ENCODE measurements at places on chromosomes 5 and 9.

- DNase-seq: no peak
Measured at GRCh38 chr5:1130218-1130946, 18.5 kb upstream of the SLC12A7 start.

DNA sequence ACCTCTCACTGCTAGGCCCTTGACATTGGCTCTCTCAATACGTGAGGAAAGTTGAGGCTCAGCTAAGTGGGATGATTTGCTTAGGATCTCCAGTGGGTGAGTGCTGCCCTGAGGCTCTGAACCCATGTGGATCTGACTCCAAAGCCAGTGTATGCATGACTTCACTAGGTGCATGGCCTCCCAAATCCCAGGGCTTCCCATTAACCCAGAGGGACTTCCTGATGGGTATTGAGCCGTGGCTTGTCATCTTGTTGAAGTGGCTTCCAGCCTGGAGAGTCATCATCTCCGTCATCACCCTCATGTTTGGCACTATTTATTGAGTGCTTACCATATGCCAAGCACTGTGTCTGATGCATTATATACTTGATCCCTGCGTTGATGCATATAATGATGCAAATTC is 37.3 kb upstream of the TEX48 start:
- no peak for DNase-seq

GRCh38 chr9:80518441-80518840 is 946.7 kb downstream of the TLE4 start:
- DNase-seq: no peak

DNA sequence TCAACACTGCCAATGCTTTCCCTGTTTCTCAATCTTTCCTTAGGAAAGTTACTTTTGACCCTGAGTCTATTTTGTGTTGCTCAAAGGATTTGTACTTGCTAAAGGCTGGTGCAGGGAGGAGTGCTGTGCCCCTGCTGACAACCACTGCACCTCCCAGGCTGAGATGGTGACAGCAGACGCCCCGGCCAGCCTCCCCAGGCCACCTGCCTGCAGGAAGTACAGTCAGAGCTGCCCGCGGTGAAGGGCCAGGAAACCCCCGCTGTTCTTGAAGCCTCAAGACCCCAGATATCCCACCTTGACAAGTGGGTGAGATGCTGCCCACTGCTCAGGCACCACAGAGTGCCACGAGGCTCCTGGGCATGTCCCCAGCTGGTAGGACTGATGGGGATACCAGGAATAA is 44.2 kb upstream of the CKMT2 start:
- DNase-seq: no peak

DNA sequence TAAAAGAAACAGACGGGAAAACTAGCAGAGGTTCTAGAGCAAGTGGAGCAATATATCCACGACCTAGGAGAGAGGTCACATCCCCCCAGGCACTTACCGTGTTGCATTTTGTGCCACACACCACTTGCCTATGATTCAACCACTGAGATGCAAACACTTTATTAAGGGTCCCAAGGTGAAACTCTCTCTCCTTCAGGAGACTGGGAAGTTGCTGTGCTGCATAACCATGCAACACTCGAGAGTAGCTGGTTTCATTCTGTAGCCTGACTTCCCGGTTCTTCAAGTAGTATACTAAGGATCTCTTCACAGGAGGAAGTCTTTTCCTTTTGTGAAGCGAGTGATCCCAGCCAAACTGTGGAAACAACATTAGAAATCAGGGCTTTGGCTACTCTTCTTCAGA is 1.6 kb downstream of the DCAF12 start:
- no peak for DNase-seq

- no peak for DNase-seq
Measured at GRCh38 chr5:40603378-40603777, 76.3 kb upstream of the PTGER4 start.

GRCh38 chr5:155222393-155222792 is 208.8 kb downstream of the KIF4B start:
- no peak for DNase-seq

DNA sequence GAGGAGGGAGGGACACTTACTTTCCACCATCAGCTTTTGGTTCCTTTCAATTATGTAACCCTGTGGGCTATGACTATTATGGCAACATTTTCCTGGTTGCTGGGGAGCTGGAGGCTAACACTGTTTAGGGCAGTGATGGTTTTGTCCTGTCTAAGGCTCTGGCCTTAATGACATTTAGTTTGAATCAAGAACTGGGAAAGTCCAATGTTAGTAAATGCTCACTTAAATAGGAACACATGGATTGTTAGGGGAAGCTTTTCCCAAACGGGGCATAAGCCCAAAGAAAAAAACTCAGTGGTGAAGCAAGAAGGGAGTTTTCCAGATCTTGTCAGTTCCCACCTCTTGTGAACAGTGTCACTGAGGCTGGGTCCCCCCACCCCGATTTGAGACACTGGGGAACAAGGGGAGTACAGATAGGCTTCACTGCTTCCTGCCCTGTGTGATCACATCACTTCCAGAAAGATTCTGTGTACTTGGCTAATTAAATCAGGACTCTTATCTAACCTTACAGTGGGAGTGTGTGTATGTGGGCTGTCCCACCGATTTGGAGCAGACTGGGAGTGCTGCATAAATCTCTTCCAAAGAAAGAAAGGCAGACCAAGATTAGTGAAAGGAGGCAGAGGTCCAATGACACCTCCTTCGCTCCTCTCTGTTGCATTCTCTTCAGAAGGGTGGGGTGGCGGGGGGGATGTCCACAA is 206.4 kb downstream of the PTTG1 start:
- DNase-seq: no peak

- no peak for DNase-seq
Measured at GRCh38 chr5:111836426-111836825, 79.4 kb upstream of the NREP start.

DNA sequence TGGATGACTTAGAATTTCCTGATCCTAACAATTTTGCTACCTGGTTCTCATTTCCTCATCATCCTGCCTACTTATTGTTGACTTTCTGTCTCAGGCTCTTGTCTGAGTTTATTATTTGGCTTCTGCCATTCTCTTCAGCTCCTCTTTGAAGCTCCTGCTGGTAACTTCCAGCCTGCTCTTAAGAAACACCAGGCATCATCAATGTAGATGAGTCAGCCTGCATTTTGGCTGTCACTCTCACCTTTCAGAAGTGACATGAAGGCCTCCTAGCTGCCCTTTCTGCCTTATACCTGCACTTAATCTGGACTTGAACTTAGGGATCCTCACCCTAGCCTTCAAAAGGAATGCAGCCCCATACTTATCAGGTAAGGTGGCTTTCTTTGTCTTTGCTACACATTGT is 551.8 kb upstream of the ZNF608 start:
- DNase-seq: no peak

DNA sequence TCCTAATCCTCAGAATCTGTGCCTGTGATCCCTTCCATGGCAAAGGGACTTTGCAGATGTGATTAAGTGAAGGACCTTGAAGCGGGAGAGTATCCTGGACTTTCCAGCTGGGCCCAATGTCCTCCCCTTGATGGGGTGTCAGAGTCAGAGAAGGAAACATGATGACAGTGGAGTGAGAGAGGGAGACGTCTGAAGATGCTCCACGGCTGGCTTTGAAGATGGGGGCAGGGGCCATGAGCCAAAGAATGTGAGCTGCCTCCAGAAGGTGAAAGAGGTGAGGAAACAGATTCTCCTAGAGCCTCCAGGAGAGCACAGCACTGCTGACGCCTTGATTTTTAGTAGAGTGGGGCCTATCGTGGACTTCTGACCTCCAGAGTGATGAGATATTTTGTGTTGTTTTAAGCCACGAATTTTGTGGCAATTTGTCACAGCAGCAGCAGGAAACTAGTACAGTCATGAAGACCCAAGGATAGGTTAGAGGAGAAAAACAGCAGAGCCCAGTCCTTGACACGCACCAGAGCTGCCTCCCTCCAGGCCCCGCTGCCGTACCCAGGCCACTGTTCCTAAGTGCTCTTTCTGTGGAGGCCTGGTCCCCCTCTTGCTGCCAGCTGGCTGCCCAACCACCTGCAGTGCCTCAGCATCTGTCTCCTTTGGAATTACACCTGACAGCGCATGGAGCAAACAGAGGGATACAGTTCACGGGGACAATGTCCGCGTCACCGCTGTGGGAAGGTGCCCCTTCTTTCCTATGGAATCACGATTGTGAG is 78.1 kb downstream of the MACROH2A1 start:
- DNase-seq: no peak

- no peak for DNase-seq
Measured at GRCh38 chr5:138972230-138972629, 97.1 kb upstream of the LRRTM2 start.

DNA sequence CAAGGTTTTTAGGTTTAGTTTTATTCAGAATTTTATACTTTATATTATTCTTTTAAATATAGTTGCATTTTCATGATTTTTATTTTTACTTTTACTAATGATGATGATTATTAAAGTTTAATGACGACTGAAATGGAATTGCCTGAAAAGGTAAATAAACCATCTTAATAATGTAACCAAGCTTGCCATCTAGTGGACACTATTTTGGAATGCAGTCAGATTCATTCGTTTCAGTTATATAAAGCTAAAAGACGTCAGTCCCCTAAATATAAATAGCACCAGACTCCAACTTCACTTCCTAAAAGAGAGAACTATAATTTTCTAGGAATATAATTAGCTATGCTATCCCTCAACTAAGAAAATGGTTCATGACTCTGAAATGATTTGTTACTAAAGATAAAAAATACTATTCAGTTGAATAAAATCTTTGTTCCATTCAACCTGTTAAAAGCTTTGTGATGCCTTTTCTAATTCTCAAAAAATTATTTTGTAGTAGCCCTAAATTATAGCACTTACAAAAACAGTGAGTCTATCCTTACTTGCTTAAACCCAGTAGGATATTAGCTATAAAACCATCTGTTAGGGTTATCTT is 19.9 kb downstream of the ABITRAM start:
- DNase-seq: no peak

DNA sequence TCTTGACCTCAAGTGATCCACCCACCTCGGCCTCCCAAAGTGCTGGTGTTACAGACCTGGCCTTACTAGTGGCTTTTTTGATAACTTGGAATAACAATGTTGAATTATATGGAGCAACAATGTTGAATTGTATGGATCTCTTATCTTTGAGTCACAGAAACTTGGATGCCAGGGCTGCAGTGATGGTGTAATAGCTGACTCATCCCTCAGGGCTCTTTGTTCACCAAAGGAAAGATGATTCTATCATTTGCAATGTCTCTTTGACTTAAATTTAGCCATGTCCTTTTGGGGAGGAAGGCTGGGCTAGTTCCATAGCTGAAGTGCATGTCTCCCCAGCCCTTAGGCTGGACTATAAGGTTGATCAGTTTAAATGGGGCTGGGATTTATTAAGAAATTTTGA is 172.3 kb downstream of the PDZD2 start:
- no peak for DNase-seq

DNA sequence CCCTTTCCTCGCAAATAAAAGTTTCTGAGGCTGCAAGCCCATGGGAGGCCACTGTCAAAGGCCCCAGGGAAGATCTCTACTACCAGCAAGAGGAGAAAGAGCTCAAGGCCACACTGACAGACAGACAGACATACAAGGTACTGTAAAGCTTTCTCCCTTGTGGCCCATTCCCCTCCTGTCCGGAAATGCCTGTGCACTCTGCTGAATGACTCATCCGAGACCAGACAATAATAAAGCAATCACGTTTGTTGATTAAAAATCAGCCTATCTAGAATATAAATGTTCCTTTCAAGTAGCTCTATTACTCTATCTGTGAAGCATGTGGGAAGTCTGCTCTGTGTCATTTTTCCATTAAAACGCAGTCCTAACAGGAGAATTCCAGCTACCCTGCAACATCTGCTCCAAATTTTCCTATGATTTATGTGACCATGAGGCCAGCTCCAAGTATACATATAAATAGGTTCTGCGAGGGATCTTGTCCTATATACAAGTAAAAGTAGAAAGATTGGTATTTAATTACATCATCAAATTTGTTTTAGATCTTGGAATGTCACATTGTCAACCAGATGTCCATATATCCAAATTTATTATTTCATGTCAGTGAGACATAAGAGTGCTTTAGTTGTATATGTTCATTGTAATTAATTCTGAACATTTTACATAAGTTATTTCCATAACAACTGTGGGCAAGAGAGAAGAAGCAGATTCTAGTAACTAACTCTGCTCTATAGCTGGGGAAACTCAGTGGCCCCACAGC is 34.7 kb upstream of the TGFBI start:
- DNase-seq: no peak

DNA sequence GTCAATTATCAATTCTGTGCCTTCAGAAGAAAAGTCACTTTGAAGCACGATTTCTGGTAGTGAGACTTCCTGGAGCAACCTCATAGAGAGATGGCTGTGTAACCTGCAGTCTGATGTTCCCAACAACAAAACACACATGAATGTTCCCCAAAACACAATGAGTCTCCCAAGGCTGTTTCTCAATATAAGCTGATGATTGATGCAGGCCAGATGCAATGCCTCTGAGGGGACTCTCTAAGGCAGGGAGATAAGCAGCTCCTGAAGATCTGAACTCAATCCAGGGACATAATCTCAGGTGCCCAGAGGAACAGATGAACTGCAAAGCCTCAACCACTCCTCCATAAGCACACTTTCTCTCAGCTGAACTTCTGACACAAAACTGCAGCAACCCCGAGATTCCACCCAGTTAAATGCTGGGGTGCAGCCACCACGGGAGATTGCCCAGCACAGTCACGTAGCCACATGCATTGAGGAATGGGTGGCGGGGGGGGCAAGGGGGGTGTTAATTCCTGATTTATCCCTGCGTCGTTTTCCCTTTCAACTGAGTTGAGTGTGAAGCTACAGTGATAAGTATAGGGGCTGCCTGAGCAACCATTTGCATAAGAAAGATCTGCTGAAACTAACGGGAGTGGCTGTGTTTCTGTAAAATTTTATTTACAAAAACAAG is 122.7 kb upstream of the RASEF start:
- DNase-seq: no peak

DNA sequence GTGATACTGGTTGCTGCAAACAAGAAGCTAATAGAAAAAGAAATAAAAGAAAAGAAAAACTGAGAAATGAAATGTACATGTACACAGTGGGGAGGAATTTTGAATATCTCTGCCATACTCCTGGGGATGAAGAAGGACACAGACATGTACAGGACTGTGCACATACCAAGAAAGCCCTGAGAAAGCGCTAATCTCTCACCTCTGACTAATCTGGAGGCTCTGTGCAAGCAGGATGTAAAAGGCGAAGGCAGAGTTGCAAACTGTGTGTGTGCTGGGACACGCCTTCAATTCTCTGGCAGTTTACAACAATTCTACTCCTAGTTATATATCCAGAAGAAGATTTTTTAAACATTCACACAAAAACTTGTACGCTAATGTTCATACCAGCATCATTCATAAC is 211.4 kb downstream of the KIAA0825 start:
- DNase-seq: no peak

DNA sequence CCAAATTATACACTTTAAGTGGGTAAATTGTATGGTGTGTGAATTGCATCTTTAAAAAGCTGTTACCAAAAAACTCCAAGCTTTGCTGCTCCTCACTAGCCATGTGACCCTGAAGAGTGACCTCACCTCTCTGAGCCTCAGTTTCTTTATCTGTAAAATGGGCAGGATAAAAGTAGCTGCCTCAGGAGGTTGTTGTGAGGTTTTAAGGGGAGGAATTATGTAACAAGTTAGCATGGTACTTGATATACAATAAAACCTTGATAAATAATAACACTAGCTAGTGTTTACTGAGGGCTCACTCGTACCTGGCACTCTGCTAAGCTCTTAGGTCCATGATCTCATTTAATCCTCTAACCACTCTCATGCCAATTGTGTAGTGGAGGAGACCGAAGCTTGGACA is 19.0 kb upstream of the PHF19 start:
- no peak for DNase-seq

- DNase-seq: no peak
Measured at GRCh38 chr9:84511651-84512050, 157.9 kb upstream of the NTRK2 start.

GRCh38 chr5:132474881-132475496 is 15.6 kb downstream of the IRF1 start:
- no peak for DNase-seq

GRCh38 chr5:158591301-158591863 is 508.3 kb downstream of the EBF1 start:
- no peak for DNase-seq
